ENCODE measurements at places on chromosomes 1 and 21.

DNA sequence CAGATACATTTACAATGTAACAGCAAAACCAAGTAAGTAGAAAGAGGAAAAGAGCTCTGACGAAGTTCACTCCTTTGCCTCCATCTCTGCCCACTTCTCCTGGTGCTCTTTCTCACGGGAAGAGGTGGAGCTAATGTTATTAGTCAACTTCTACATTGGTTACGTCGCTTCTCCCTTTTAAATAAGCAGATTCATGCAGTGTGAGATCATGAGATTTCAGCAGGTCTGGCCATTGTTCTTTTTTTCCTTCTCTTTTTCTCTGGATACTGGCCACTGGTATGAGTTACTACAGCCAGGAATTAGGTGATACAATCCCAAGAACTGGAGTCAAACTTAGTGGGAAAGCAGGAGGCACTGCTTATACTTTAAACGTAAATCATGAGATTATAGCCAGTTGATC lies 207.1 kb downstream of the AKT3 start:
- DNase-seq: no peak

GRCh38 chr1:32903991-32904785 lies 3.0 kb upstream of the TMEM54 start:
- no peak for DNase-seq

DNA sequence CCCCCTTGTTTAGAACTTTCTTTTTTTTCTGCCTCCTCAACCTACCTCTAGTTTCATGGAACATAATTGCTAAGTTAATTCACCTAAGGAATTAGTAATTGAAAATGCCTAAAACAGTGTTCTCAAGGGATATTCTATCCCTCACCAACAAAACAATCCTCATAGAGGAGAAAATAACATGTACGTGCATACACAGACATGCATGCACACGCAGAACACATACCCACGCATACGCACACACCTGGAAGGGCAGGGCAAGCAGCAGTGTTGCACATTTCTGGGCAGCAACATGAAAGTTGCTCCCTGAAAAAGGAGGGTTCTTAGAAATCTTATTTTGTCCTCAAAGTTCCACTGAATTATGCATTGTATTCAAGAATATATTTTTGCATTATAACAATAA lies 76.6 kb downstream of the HHAT start:
- no peak for DNase-seq

DNA sequence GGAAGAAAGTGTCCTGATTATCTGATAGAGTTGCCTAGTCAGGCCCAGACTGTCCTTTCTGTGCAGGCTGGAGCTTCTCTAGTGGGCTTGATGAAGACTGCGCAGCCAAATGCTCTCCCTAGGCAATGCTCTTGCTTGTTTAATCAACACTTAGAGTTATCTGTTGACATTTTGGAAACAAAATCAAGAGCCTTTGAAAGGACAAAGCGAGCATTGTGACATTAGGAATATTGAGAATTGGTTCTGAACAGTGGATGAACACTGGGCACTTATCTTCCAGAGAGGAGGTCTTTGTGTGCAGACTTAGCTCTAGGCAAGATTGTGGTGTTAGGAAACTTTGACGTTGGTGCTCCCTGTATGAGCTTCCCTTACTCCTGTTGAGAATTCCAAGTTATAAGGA lies 94.5 kb downstream of the DNTTIP2 start:
- DNase-seq: no peak

GRCh38 chr1:16173447-16174260 lies 17.8 kb upstream of the EPHA2 start:
- no peak for DNase-seq

- DNase-seq: no peak
These were observed 10.5 kb downstream of the ACOT11 start for GRCh38 chr1:54558434-54559030.

GRCh38 chr1:158819461-158820443 lies 11.4 kb upstream of the MNDA start:
- DNase-seq: no peak

GRCh38 chr1:201482755-201483154 lies 13.8 kb upstream of the PHLDA3 start:
- no peak for DNase-seq

DNA sequence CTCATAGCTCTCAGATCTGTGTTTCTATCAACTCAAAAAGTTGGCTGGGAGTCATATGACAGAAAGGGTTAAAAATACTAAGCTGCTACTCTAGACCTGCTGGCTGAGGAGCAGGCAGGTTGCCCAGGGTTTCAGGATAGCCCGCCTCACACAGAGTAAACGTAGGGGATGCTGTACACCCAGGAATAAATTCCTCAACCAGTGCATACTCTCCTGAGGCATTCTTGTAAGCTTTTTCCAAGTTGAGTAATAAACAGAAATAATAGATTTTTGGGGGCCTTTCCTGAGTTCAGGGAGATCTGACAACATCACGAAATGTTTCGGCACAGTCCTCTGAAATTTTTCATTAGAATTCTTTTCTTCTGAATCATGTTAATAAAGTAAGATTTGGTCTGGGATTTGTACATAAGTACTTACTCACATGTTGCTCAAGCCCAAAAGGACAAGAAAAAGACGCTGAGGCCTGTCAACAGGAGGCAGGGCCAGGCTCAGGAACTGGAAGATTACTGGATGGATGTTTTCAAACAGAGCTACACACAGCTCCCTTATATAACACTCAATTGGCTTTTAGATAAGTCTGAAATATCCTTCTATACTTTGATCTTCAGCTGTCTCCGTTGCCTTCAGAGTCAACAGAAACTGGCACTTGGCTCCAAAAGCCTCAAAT lies 41.0 kb downstream of the TGFBR3 start:
- no peak for DNase-seq

GRCh38 chr1:110548381-110548780 lies 29.4 kb upstream of the KCNA10 start:
- no peak for DNase-seq

GRCh38 chr21:28639737-28640136 lies 352.9 kb downstream of the LTN1 start:
- DNase-seq: no peak

- no peak for DNase-seq
These were observed 11.7 kb downstream of the NR5A2 start for GRCh38 chr1:200038981-200039848.

GRCh38 chr21:34707876-34708325 lies 39.1 kb downstream of the CLIC6 start:
- peak; percentile 28 for DNase-seq

- no peak for DNase-seq
These were observed 30.7 kb upstream of the RRP15 start for GRCh38 chr1:218254296-218254946.

- DNase-seq: no peak
These were observed 65.6 kb upstream of the EDEM3 start for GRCh38 chr1:184820218-184820750.

GRCh38 chr1:208081972-208082371 lies 162.2 kb downstream of the PLXNA2 start:
- DNase-seq: no peak

GRCh38 chr1:182331387-182331786 lies 60.2 kb downstream of the GLUL start:
- DNase-seq: no peak

DNA sequence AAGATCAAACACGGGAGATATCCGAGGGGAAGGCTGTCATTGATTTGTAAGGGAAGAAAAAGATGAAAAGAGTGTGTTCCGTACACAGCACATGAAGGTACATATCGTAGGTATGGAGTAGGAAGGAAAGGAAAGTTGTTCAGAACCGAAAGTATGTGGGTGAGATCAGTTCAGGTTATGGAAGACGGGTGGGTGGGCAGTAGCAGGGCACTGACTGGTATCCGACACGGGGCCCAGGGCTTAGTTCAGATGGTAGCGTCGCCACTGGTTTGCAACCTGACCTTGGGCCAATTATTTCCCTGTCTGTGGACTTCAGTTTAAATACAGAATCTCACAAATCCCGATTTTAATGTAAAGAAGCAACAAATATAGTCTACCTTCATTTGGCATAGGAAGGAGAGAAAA lies 27.8 kb upstream of the A3GALT2 start:
- no peak for DNase-seq

Measured in T-cell (primary cell).